CD4-positive, alpha-beta T cell treated with Interleukin-1 beta for 1 hour (primary cell): ENCODE measurements at places on chromosomes 2 and 18.

DNA sequence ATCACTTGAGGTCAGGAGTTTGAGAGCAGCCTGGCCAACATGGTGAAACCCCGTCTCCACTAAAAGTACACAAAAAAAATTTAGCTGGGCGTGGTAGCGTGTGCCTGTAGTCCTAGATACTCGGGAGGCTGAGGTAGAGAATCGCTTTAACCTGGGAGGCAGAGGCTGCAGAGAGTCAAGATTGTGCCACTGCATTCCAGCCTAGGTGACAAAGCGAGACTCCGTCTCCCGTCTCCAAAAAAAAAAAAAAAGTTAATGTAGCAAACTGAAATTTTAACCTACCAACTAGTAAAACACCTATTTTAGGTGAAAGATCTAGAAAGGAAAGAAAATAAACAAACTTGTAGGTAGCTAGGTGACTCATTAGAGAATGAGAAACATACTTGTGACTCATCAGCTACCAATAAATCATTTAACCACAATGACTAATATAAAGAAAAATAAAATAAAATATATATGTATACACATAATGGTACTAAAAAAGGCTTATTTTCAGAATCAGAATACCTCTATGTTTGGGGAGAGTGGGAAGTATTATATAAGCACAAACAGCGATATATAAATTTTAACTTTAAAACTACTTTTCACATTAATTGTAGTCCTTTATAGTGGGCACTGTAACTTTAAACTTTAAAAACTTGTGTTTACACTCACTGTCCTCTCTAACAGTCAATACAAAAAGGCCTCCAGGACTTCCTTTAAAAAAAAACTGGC, 36.6 kb downstream of the DARS1 start:
- DNase-seq: peak; percentile 7

- no peak for DNase-seq
Observed at GRCh38 chr2:101193033-101193626, 41.9 kb upstream of the TBC1D8 start.

DNA sequence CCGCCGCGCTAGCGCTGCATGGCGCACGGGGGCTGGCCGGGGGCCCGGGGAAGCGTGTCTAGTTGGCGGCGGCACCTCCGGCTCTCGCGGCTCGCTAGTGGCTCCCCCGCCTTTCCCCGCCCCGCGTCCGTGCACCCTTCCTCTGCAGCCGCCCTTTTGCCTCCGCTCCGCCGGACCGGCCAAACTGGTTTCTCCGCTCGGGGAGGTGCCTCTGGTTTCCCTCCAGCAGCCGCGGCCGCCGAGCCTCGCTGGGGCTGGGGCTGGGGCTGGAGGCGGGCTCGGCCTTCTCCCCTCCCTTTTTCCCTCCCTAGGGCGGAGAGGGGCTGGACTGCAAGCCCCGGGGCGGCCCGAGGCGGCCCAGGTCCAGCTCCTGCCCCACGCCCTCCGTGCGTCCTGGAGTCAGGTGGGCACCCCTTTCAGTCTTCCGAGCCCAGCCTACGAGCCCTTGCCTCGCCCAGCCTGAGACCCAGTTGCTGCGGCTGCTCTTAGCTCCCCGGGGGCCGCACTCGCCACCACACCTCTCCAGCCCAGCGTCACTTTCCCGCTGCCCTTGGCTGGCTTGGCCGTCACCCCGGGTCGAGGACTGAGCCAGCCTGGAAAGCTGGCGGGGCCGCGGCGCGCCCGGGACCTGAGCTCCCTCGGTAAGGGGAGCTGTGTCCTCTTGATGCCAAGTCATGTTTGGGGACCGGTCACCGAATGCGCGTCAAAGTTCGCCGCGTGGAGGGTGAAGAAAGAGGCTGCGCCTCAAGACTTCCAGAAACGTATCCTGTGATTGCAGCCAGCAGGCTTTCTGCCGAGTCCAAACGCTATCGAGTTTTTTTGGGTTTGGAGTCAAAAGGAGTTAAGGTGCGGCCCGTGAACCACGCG, at the start of gene ATP8B1:
ATP8B1 (minus strand) TSS at position 213 of the 867 bp plus-strand sequence. CDS start 71,508 bp downstream, outside the sequence.
- DNase-seq: no peak

- DNase-seq: no peak
Observed at GRCh38 chr2:160261732-160262131, 61.7 kb upstream of the ITGB6 start.

DNA sequence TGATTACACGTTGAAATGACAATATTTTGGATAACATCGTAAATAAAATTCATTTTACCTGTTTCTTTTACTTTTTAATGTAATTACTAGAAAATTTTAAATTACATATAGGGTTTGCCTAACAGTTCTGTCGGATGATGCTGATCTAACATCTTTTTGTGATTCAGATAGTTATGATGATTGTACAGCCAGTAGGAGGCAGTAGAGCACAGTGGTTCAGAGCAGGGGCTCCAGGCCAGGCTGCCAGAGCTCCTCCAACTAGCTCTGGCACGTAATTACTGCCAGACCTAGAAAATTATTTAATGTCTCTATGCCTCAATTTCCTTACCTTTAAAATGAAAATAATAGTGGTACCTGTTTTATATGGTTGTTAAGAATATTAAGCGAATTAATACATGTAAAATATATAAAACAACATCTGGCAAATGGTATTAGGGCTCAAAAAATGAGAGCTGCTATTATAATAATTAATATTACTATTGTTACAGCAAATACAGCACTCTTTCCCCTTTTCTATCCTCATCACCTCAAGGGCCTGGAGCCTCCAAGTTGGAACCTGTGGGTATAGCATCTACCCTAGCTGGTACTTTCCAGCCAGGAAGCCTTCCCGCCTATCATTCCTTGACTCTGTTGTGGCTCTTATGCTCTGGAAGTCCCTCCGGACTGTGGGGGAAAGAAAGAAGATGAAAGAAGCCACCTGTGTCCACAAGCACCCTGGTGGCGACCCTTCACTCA, 47.7 kb upstream of the PLA2R1 start:
- DNase-seq: peak; percentile 62

GRCh38 chr2:169771021-169771420, 27.6 kb upstream of the SSB start:
- DNase-seq: no peak

GRCh38 chr2:241853651-241854341, 4.9 kb downstream of the PDCD1 start:
- DNase-seq: no peak

DNA sequence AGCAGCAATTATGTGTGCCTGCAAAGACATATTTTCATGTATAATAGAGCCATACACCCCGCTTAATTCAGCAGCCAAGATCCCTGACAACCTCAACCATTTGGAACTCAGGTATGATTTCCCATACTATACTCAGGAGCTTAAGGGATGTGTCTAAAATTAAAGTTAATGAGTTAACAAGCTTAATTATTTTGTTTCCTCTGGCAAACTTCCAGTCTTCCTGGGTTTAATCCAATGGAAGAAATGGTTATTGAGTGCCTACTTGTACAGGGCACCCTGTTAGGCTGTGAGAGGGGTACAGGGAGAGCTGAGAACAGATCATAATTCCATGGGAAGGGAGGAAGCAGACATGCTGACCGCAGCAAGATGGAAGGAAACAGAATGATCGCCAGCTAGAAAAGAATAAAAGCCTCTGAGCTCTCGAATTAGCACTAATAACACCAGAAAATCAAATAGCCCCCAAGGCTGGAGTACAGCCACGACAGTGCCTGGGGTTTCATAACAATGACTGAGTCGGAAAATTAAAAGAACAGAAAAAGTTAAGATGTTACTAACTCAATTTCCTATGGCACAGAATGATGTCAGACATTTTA, 20.8 kb upstream of the CEP68 start:
- DNase-seq: no peak

DNA sequence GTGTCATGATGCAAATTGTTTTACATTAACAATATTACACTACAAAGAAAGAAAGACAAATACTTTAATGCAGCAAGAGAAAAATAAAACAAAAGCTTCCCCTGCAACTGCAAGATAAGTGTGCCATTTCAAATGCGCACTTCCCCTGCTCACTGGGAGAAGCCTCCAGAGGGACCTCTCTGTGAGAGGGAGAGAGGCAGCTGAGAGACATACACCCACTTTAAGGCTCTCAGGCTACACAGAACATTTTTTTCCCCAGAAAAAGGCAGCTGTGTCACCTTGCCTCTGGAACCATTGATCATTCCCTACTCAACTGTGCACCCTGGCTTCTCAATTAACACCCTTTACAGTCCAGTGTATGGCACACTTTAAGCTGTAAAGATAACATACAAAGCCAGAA, 75.2 kb downstream of the DPP4 start:
- no peak for DNase-seq

DNA sequence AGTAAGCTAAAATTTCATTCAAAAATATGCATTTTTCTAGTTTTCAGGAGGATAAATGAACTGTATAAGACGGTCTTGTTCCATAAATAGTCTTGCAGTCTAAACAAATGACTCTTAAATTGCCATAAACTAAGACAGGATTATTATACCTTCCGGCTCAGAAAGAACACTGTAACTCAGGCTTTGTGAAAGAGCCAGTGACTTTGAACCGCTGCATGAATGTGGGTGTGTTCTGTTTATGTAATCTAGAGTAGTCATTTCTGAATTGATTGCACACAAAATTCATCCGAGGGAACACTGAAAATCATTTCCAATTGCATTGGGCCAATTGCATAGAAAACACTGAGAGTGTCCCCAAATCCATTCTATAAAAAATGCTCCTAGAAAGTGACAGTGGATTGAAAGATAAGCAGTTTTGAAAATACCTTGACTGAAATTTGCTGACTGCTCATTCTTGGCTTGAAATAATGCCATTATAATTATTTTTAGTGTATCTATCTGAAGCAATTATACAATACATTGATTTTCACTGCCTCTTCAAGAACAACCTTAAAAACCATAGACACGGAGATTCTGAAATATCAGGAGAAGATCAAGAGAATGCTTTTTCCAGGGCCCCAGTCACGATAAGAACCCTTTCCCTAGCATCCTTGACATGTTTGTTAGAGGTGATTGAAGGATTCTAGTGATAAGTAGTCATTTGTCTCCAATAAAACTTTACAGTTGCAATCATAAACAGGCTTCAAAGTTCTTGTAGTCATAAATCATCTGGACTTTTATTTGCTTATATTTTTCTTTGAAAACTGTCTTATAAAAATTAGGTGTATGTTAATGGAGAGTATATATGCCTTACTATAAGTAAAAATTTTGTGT, 55.4 kb downstream of the CNTNAP5 start:
- DNase-seq: no peak

GRCh38 chr2:75074708-75075107, 116.3 kb downstream of the POLE4 start:
- DNase-seq: no peak

DNA sequence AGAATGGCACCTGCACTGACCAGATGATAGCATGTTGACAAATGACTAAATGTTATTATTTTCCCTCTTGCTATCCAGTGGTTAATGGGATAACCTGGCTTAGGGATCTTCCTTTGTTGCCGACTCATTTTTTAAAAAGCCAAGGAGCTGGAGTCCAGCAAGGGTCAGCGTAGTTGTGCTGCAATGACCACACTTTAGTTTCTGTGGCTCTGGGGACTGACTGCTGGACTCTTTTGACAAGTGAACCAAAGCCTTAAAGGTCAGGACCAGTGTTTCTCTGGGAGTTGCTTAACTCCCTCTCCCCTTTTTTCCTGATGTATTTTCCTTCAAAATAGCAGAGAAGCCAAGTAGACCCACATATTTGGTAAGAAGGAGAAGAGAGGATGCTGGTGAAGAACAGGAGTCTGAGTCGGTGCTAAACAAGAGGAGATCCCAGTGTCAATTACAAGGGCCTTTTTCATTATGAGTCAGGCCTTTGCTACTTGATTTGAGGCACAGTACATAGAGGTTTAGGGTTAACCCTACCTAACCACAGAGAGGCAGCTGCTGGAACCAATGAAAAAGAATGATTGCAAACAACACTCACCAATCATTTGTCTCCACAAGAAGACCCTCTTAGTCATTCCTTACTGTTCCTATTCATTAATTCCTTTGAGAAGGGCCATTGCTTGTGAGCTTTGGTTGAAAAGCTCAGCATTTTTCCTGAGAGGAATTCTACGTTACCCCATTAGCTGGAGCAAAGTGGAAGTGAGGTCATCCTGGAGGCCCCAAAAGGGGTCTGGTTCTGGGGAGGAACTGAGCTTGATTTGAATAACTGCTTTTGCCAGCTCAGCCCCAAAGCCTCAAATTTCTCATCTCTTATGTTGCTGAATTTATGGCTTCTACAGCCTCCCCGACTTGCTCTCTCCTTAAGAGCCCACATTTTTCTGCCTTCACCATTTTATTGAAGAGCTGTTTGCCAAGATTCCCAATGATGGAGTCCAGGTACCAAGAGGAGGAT, 137.6 kb upstream of the HNMT start:
- no peak for DNase-seq
